ENCODE measurements at places on chromosomes 2 and 18.

- no peak for DNase-seq
Observed at GRCh38 chr2:144570566-144570965, 50.6 kb upstream of the ZEB2 start.

GRCh38 chr2:3683748-3684454, 19.5 kb upstream of the DCDC2C start:
- DNase-seq = no peak

- DNase-seq = no peak
Observed at GRCh38 chr2:43800894-43801293, 27.1 kb downstream of the DYNC2LI1 start.

DNA sequence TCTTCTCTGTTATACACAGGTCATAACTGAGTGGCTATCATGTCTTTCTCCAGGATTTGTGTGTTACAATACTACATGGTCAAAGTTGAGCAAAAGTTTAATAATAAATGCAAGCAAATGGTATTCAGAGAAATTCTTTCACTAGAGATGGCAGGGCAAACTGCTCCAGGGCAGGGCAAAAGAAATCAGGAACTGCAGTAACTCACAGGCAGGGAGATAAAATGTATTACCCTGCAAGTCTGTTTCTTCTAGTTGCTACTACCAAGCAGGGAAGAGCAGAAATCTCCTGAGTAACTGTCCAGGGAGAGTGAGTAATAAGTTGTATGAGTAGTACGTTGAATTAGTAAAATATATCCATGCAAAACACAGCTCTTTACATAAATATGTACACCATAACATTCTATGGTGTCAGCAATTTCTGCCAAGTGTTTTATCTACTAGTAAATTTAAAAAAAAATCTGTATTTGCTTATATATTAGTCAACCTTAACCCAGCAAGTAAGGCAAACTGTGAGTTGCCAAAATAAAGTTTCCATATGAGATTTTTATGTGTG, 404.1 kb downstream of the ZEB2 start:
- DNase-seq = no peak

- no peak for DNase-seq
Observed at GRCh38 chr2:181904022-181904632, 12.6 kb downstream of the ITPRID2 start.

DNA sequence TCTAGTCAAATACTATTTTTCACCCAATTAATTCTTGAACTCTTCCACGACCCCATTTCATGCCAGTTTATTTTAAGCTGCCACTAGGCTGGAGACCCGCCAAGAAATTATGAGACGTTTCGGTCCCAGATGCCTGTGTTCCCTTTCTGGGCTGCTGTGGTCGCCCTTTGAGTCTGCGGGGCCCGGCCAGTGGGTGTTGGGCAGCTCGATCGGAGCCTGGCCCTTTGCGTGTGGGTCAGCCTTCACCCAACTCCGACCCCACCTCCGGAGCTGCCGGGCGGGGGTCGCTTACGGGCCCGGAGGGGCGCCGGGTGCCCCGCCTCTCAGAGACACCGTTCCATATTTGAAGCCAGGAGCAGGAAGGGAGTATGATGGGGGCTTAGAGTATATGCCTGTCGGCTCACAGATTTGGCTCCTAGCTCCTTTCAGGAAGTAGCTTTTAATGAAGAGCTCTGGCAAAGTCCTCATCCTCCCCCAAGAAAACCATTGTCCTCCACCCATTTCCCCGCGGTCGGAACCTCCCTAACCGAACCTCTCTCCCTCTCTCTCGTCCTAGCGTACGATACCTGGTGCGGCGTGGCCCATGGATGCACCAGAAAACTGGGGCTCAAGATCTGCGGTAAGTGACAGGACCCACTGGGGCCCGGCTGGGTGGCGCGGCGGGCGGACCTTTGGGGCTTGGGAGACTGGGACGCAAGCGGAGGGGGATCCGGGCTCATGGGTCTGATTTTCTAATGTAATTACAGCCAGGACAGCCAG, 5.0 kb downstream of the GAD1 start:
- no peak for DNase-seq
